ENCODE measurements at places on chromosomes 1 and 21. TPM values are rescaled to one million over a fixed set of nuclear protein-coding genes. Genes with fewer than 3 reads are reported as not detected.

LCE1F gene
- total RNA-seq, result not detected

TCHHL1 gene
- total RNA-seq, result not detected

SPRR1B gene
- not detected for total RNA-seq

BMP8B gene
- total RNA-seq, result not detected

ANXA9 gene
- total RNA-seq, result 0.49 TPM

CLDN17 gene
- total RNA-seq, result not detected

CRNN gene
- total RNA-seq, result not detected

DNASE2B gene
- not detected for total RNA-seq

LSS gene
- 124 TPM for total RNA-seq

ARTN gene
- not detected for total RNA-seq

HTR6 gene
- 0.09 TPM for total RNA-seq

TEDDM1 gene
- total RNA-seq, result not detected

DNA sequence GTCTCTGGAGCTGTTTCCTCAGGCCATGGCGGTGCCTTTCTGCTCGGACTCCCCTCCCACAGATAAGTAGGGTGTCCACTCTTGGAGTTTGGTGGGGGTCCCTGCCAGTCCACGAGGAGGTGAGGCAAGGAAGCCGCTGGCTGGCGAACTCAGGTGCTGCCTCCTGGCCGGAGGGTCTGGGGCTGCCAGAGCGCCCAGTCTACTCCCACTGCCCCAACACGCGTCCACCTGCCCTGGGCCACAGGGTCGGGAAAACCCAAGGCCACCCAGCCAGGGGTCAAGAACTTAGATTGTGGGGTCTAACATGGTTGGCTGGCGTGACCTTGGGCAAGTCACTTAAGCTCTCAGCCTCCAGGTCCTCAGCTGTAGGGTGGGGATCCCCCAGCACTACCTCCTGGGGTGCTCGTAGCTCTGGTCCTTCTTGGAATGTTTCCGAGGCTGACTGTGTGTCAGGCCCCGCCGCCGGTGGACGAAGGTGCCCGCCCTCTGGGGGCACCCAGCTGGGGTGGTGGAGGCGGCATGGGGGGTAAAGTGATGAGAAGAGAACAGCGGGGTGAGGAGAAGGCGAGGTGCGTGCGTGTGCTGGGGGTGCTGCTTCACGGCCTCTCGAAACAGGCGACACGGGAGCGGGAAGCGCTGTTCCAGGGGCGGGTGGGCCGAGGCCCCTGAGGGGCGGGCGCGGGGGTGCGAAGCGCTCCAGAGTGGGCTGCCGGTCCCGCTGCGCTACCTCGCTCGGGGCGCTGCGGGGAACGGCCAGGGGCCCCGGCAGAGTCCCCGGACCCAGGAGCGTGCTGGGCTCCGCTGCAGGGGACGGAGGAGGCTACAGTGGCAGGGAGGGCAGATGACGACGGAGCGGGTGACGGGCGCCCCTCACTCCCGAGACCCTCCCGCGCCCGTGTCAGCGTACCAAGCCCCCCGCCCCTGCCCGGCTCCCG is 1.2 kb downstream of the SH2D5 start:
- no peak for DNase-seq

DNA sequence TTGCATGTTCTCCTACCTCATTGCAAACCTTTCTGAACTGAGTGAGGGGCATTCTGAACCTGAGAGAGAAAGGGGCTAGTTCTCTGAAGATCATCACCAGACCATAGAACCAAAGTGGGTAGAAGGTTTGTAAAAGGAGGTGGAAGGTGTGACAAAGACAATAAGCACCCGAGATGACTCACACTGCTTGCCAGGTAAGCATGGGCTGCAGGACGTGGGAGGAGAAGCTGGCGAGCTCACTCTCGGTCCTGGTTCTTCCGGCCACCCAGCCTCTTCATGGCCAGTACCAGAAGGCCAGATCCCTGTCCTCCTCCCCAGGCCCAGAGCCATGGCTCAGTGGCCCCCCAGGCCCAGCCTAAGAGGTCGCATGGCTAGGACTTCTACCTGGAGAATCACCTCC is 128.3 kb downstream of the TMEM53 start:
- no peak for DNase-seq

- DNase-seq, result no peak
These were observed 19.7 kb downstream of the MRPS6 start for GRCh38 chr21:34093083-34093482.

GRCh38 chr1:29638281-29638680 is 402.0 kb downstream of the PTPRU start:
- DNase-seq, result no peak

- peak; percentile 70 for DNase-seq
These were observed 29.4 kb upstream of the CD2 start for GRCh38 chr1:116724765-116725375.

GRCh38 chr1:184051138-184051484 is 419 bp upstream of the TSEN15 start:
- DNase-seq, result no peak

- DNase-seq, result peak; percentile 49
These were observed 36.6 kb downstream of the GJA5 start for GRCh38 chr1:147723691-147724323.

- DNase-seq, result no peak
These were observed 60.5 kb downstream of the TBX15 start for GRCh38 chr1:118927427-118928187.

- no peak for DNase-seq
These were observed 643.4 kb downstream of the SMYD3 start for GRCh38 chr1:245863566-245864184.

DNA sequence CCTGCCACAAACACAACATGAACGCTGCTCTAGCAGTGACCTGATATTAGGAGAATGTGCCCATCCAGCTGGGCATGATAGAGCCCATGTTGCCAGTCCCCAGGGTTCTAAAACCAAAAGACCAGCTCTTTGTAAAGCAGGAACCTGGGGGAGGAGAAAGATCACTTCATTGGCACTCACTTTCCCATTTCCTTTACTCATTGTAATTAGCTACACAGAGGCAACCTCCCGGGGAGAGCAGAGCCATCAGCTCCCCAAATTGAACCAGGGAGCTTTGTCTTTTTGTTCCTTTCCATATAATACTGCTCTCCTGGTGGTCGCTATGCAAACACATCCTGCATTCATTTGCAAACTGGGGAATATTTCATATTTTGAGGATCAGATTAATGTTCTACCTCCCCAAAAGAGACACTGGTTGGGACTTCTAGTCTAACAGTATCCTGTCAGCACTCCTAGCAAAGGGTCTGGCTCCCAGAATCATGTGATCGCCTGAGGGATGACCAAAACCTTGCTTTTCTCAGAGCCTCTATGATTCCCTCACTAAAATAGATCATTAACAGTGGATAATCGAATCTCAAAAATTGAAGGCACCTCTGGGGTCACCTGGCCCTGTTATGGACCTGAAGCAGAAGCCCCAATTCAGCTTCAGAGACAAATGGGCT is 76.7 kb upstream of the CD1D start:
- no peak for DNase-seq

- no peak for DNase-seq
These were observed 8.7 kb upstream of the OXCT2 start for GRCh38 chr1:39779821-39780220.

DNA sequence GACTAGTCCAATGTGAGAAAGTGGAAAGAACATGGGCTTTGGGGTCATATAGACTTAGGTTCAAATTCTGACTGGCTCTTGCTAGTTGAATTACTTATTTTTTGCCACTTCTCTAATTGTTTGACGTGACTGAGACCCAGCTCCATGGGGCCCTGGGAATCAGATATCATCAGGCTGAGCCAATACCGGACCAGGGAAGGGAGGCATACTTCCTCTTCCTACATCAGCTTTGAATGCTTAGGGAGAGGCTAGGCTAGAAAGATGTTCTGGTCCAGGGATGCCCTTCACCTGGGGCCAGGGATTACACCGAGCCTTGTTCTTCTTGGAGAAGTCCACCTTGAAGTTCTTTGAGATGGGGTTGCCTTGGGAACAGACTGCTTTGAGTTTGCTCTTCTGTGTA is 3.7 kb upstream of the NR1I3 start:
- no peak for DNase-seq

- no peak for DNase-seq
These were observed 652 bp downstream of the SNAPIN start for GRCh38 chr1:153659175-153659534.

GRCh38 chr1:207863893-207864535 is 46.9 kb downstream of the CD34 start:
- DNase-seq, result no peak

GRCh38 chr1:41442697-41443251 is 41.7 kb downstream of the EDN2 start:
- DNase-seq, result peak; percentile 81

DNA sequence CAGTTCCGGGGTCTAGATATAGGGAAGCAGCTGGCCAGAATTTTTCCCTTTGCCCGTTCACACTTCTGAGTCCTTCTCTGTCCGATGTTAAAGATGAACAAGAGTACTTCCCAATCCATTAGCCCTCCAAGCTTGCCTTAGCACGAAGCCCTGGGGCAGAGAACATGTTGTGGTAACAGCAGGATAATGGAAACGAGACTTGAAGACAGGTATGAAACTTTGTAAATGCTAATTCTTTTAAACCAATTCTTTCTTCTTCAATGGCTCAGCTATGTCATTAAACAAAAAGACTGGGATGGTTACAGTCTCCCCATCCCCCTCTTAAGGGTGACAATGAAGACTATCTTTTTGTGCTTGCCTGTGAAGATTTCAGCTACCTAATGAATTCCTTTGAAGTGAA is 218.5 kb downstream of the PLA2G4A start:
- no peak for DNase-seq

GRCh38 chr1:231934797-231935196 is 308.2 kb downstream of the DISC1 start:
- DNase-seq, result peak; percentile 63

DNA sequence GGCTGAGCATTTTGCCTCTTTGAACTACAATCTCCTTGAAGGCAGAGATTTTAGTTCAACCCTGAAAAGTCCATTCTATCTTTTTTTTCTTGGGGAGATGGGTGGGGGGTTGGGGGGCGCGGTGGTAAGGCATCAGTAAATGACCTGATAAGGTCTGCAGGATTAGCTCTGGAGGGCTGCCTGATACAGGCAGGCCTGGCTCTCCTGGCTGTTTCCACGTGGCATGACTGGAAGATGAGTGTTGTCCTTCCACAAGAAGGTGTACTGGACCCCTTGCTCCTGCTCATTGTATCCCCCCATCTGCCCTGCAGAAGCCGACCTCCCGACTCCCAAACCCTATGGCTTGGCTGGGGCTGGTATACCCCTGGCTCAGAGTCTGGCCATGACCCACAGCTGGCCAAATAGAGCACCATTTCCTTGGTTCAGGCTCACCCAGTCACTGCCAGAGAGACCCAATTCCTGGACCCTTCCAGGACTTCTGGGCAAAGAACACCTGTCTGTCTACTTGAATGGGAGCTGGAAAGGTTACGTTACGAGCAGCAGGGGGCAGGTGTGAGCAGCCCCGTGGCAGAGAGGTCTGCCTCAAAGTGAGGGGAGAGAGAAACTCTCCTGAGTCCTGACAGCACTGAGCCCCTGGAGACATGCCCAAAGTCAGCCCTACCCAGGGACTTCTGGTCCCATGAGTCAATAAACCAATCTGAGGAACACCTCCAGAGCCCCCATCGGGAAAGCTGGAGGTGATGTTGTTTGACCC is 17.0 kb downstream of the DHRS3 start:
- peak; percentile 51 for DNase-seq

- no peak for DNase-seq
These were observed 157.0 kb upstream of the EDN2 start for GRCh38 chr1:41641475-41641814.

DNA sequence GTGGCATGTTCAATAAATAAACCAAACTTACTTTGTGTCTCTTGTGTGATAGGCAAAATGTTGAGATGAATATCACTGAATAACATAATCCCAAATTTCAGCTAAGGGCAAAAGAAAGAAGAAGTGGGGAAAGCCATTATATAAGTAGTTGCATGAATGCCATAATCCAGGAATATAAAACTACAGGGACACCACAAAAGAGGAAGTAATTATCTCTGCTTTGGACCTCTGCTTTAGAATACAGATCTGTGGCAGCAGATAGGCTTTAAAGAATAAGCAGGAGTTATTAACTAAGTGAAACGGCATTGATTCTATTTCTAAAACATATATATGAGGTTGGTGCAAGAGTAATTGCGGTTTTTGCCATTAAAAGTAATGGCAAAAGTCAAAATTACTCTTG is 288.5 kb upstream of the SNX7 start:
- DNase-seq, result no peak

- DNase-seq, result no peak
These were observed at the start of gene MMEL1 for GRCh38 chr1:2632561-2633361. Gene MMEL1, minus strand, starts transcription at chr1:2633016. Its CDS starts 3,532 bp downstream, at chr1:2629484.

DNA sequence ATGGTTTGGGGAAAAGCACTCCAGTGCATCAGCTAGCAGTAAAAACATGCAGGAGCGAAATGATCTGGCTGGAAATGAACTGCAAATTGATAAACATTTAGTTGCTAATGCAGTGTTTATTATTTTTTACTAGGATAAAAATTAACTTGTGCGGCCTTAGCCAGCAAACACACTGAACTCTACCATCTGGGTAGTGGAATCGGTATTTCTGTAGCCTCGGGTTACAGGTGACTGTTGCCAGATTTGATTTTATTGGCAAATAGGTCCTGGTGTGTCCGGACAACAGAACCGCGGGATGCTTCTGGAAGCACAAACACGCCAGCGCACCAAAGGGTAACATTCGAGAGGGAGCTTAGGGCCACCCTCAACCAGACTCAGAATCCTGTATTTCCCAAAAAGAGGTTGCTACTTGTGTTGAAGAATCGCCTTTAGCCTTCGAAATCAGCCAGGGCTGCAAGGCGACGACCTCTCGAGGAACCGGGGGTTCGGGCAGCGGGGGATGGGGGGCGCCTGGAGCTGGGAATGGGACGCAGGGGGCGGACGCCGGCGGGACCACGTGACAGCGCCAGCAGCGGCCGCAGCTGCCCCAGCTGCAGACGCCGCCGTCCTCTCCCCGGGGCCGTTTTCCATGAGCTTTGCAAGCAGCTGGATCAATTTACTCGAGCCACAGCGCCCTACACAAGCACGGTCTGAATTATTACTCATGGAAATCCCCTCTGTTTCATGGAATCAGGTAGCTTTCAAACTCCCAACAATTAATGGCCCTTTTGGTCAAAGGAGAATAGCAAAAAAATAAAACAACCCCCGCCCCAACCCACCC is 158.8 kb downstream of the TOMM20 start:
- peak; percentile 59 for DNase-seq
